Right ventricle myocardium inferior (tissue), 1 donor: ENCODE measurements at places on chromosomes 7 and 10. TPM values are rescaled to one million over a fixed set of nuclear protein-coding genes. Genes with fewer than 3 reads are reported as not detected.

- DNase-seq: no peak
These were observed 246.7 kb upstream of the CTBP2 start for GRCh38 chr10:125407000-125407502.

- no peak for DNase-seq
These were observed 15.6 kb downstream of the ARHGAP22 start for GRCh38 chr10:48589266-48589665.

DNA sequence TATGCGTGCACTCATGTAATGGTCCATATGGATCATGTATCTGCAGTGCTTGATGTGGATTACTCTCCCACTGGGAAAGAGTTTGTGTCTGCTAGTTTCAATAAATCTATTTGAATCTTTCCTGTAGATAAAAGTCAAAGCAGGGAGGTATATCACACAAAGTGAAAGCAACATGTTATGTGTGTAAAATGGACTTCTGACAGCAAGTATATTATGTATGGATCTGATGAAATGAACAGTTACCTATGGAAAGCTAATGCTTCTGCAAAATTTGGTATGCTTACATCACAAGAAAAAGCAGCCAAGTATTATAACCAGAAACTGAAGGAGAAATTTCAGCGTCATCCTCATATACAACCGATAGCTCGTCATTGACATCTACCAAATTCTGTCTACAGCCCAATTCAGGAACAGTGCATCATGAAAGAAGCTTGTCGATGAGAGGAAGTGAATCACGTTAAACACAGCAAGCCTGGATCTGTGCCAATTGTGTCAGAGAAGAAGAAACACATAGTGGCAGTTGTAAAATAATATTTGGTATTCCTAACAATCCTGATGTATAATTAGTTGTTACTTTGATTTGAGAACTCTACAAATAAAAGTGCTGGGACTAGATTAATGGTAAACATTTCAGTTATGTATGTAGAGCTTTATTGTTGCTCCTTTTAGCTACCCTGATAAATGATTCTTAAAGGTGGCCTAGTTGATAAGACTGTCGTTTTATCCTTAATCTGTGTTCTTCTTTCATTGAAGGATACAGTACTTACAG lies 14.2 kb upstream of the SYPL1 start:
- no peak for DNase-seq

- no peak for DNase-seq
These were observed 27.3 kb upstream of the LIMK1 start for GRCh38 chr7:74056096-74056915.

GRCh38 chr7:98879979-98880315 lies 1.6 kb downstream of the TRRAP start:
- no peak for DNase-seq

Gene CTTNBP2
- 1.5 TPM for total RNA-seq
